ENCODE measurements at places on chromosomes 5 and 9. TPM values are rescaled to one million over a fixed set of nuclear protein-coding genes. Genes with fewer than 3 reads are reported as not detected.

DNA sequence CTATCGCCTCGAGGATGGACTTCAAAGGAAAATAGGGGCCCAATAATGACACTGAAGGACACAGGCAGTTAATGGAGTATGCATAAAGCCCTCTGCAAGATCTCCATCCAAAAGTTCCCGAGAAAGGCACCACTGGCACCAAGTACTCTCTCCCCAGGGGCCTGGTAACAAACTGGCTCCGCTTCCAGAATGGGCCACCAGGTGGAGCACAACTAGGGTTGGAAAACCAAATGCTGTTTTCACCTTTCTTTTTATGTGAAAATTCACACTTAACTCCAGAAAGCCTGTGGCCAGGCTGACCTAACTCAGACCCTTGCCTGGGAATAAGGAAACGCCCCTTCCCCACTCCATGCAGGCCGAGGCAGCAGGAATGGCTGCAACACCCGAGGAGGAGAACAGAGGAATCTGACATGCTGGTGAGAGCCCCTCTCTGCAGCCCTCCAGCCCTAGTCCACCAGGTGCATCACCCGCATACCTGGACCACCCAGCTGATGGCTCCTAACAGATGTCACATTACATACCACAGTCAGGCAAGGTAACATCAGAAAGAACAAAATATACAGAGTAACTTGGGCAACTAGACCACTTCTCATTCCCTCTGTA is 42.8 kb downstream of the CAMSAP1 start:
- peak; percentile 51 for DNase-seq

- DNase-seq: no peak
Measured at GRCh38 chr5:29930316-29930715, 1263.2 kb upstream of the CDH6 start.

DNA sequence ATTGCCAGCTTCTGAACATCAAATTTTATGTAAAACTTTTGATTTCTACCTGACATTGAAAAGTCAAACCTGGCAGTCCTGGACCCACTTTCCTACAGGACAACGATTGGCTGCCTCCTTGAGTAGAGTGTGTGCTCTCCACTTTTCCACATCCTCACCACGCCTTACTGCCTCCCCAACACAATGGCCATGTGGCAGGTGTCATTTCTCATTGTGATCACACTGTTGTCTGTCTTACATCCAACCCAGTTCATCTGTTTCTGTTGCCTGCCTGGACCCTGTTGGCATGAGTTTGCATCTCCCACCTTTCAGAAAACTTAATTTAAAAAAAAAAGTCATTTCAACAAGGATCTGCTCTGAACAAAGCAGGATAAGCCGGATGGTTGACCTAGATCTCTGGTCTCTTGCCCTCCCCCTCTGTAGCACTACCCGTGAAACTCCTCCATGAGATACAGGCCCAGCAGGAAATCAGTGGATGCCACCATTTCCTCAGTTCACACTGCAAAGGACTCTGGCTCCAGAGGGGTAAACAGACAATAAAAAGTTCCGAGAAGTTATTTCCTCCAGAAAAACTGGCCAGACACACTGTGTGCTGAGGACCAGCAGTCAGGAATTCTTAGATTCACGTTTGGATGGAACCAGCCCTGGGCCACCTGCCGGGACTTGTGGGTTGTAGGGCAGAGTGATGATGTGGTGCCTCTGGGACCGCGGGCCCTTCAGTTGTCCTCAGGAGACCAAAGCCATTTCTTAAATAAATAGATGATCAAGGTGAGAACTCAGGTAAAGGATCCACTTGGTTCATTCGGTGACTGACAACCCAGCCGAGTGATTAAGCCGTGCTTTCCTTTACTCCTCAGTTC is 48.6 kb downstream of the AMBP start:
- peak; percentile 67 for DNase-seq

- no peak for DNase-seq
Measured at GRCh38 chr5:154200221-154200620, 9.7 kb downstream of the GALNT10 start.

DNA sequence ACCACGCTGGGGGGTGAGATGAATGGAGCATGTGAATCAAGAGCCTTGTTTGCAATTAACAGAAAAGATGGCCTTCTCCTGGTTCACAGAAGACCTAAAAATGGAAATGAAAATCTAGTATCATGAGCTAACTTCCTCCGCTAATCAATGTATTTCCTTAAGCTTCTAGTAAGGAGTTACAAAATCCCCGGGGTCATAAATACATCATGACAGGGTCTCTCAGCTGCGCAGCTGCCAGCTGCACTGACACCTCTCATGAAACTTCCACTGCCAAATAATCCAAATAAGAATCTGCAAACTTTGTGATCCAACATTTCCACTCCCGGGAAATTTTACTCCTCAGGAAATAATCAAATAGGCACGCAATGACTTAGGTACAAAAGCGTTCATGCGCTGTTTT is 11.9 kb downstream of the MYO10 start:
- DNase-seq: peak; percentile 79

DNA sequence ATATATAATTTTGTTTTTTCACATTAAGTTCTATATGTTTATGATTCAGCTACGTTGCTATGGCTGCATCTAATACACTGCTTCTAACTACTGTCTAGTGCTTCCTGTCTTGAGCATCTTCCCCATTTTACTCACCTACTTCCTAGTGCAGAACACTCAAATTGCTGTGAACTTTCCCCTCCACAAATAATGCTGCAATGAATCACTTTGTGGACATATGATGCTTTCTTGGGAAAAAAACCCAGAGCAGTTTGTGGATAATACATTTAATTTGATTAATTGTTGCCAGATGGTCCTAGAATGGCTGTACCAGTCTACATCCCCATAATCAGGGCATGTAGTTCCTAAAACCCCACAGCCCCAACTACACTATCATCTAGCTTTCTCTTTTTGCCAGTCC is 18.5 kb downstream of the CD180 start:
- DNase-seq: no peak

GRCh38 chr9:5043381-5043780 is 58.3 kb downstream of the JAK2 start:
- DNase-seq: peak; percentile 16

DNA sequence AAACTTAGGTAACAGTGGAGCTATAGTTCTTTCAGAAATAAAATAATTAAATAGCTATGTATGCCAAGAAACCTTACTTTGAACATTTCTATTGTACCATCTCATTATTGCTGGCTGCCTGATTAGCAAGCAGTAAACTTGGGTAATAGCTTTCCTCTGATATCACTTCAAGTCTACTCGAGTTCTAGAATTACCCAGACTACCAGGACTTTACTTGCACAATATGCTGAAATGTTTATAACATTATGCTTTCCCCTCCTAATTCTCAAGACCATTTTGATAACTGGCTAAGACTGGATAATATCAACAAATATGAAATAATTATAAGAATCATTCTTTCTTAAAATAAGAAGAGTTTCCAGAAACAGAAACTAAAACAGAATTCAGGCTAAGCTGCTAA is 512.6 kb downstream of the RAB3C start:
- no peak for DNase-seq

The NTRK2 gene
- total RNA-seq: 0.05 TPM

The VPS13A gene
- total RNA-seq: 29.8 TPM

- DNase-seq: peak; percentile 73
Measured at GRCh38 chr9:12774861-12775678, at the start of gene LURAP1L. Gene LURAP1L (plus strand): TSS chr9:12775020. CDS start chr9:12775716, 696 bp downstream.

DNA sequence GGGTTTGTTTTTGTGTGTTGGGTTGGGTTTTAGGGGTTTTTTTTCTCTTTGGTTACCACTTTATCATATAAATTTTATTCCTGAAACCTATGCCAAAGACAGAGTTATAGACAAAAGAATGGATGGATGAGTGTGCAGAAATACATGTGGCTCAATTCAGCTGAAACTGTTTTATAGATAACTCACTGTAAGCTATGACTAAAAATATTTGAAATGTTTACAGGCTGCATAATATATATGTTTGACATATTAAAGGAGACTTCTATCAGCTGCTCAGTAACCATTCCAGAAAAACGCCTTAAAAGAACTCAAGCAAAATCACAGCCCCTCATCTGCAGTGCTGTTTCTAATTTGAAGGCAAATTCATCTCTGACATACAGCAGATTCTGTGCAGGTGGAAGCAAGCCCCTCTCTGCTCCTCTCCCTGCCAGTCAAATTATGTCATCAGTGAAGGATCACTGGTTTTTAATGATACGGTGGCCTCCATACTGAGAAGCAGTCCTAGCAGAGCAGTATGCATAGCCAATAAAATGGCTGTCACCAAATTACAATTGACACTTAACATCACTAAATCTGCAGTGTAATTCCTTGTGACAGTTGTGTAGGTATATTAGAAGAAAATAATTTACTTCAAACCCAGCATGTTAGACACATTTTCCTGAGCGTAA is 301.6 kb downstream of the NR2F1-AS1 start:
- no peak for DNase-seq

DNA sequence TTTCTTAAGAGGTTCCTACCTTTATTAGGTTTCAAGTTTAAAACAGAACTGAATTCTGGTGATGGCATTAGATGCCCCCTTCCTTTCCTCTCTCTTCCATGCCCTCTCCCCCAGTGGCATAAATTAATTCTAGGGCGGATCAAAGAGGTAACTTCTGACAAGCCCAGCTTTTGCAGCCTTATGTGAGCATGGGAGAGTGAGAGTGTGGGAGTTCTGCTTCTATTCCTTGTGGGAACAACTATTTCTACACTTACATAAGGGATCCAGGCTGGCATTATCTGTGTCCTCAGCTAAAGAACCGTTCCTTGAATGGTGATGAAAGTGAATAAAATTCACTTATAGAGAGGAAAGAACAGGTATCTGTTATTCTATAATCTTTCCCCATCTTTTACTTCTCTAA is 437.6 kb downstream of the KIF4B start:
- no peak for DNase-seq

The SGTB gene
- 14.1 TPM for total RNA-seq

- no peak for DNase-seq
Measured at GRCh38 chr9:21695443-21695842, 107.0 kb upstream of the MTAP start.

GRCh38 chr5:124061068-124061430 is 549.1 kb downstream of the CSNK1G3 start:
- DNase-seq: no peak

GRCh38 chr5:158759283-158759682 is 340.4 kb downstream of the EBF1 start:
- no peak for DNase-seq

The SLC4A9 gene
- total RNA-seq: not detected

The ZDHHC11B gene
- total RNA-seq: not detected

The DMRT1 gene
- not detected for total RNA-seq

The PCDHB5 gene
- 0.28 TPM for total RNA-seq

Measured in endothelial cell of umbilical vein (primary cell).